Brain microvascular endothelial cell (primary cell): ENCODE measurements at places on chromosomes 3 and 15.

DNA sequence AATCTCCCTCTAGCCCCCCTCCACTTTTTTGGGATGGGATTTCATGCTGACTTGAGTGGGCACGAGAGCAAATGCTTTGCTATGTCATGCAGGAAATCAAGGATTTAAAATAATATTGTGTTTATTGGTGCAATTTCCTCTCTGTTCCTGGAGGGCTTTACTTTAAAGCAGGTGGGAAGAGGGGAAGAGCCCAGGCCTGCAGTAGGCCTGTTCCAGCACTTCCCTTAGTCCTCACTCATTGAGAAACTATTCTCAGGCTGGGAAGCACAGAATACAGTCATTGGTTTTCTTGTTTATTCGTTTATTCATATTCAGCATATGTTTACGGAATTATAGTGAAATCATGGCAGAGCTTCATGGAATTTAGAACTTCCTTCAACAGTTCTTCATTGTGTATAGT, 41.7 kb upstream of the SPSB4 start:
- DNase-seq: no peak

DNA sequence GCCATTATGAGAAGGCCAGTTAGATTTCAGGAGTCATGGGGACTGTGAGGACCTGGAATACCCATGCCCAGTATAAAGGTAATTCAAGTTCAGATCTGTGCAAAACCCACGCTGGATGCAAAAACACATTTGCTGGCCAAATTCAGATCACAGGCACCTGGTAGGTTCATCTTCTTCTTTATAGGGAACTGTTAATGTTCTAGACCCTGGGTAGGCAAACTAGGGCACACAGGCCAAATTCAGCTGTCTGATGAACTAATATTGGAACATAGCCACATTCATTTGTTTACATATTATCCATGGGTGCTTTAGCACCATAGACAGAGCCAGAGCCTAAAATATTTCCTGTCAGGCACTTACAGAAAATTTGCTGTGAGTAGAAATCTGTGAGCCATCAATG, 241.4 kb downstream of the PTPRG start:
- no peak for DNase-seq

DNA sequence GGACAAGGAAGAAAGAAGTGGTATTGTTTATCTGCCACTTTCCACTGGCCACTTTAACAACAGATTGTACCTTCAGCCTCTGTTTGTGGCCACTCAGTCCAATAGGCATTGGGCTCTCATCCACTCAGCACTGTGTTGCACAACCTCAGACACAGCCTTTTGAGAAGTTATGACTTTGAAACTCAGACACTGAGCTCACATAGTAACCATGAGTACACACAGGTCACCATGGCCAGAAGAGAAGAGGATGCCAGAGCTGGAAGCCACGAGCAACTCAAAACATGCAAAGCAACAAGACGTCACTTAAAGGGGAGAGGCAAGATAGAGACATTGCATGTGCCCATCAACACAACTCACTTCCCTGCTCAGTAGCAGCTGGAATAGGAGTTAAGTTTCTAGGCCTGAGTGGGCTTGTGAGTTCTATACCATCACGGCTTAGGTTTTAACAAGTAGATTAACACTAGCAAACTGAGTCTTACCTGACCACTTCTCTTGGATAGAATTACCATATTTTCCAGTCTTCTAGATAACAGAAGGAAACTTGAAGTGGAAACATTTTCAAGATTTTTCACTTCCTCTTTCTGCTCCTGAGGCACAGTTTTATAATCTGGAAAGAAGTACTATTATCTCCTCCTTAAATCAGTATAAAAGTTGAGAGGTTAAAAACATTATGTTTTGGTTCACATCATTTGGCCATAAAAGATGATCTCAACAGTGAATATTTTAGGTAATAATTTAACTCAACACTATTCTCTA, 103.5 kb downstream of the IMPG2 start:
- DNase-seq: peak; percentile 28

GRCh38 chr3:102810937-102811336, 376.1 kb downstream of the ZPLD1 start:
- no peak for DNase-seq

DNA sequence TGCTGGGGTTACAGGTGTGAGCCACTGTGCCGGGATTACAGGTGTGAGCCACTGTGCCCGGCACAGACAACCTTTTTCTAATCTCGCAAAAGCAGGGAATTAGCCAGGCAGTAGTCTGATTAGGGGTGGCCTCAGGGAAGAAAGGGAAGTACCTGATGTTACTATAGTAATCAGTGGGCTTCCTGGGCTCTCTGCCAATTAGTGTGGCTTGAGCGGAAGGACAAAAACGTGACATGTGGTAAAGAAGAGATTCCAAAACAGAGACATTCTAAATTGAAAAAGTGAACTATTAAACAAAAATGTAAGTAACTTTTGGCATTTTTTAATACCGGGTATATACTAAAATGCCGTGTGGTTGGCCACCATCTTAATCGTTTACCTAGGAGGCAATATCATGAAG, 48.1 kb downstream of the CFAP20DC start:
- no peak for DNase-seq

DNA sequence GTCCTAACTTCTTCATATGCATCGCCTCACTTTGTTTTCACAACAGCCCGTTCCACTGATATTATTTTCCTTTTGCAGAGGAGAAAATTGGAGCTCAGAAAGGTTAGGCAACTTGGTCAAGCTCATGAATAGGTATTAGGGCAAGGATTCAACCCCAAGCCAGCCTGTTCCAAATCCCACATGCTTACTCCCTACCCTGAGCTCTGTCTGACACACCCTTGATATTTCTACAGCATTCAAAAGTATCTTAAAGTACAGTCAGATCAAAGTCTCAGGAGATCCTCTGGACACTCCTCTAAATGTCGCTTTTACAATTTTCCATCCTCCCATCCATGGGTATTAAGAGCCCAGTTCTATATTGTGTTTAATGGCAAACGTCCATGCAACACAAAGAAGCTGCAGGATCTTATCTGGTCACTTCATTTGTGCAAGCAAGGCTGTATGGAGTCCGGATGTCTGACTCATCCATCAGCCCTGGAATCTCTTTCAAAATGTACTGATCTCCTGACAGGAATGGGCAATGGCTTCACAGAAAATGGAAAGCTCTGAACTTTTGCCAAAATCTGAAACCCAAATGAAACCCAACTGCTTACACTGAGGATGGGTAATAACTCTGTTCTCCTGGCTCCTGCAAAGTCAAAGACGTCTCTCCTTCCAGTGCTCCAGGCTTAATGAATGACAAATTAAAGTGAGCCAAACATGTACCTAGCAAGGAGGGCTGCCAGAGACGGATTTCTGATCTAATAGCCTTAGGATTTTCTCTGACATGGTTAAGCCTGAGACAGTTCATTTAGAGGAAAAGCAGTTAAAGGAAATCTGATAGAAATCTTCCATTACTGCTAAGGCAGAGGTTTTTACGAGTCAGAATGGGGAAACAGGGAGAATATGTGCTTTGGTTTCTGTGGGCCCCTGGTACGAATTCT, 230.9 kb upstream of the RORA start:
- DNase-seq: peak; percentile 85
